ENCODE measurements at places on chromosomes 12 and 14. TPM values are rescaled to one million over a fixed set of nuclear protein-coding genes. Genes with fewer than 3 reads are reported as not detected.

The AQP6 gene
- 7.3 TPM for polyA plus RNA-seq

The B4GALNT1 gene
- 45.7 TPM for polyA plus RNA-seq

The PRPH gene
- 341 TPM for polyA plus RNA-seq

The FSCB gene
- polyA plus RNA-seq = 0.06 TPM

The ENDOU gene
- polyA plus RNA-seq = 0.32 TPM

The LRRK2 gene
- polyA plus RNA-seq = 33.9 TPM

The TAS2R14 gene
- polyA plus RNA-seq = 5.3 TPM

The PROX2 gene
- polyA plus RNA-seq = 3.9 TPM

The NR1H4 gene
- 0.48 TPM for polyA plus RNA-seq

- DNase-seq = no peak
Measured at GRCh38 chr12:2751686-2752085, 43.1 kb upstream of the FKBP4 start.

GRCh38 chr12:118773956-118774723 lies 207.2 kb upstream of the SRRM4 start:
- peak; percentile 78 for DNase-seq

GRCh38 chr14:91380610-91381371 lies 36.8 kb downstream of the CCDC88C start:
- peak; percentile 93 for DNase-seq

- DNase-seq = no peak
Measured at GRCh38 chr12:113479590-113480335, 8.1 kb upstream of the LHX5 start.

- peak; percentile 25 for DNase-seq
Measured at GRCh38 chr14:35374263-35374712, 30.3 kb downstream of the NFKBIA start.

DNA sequence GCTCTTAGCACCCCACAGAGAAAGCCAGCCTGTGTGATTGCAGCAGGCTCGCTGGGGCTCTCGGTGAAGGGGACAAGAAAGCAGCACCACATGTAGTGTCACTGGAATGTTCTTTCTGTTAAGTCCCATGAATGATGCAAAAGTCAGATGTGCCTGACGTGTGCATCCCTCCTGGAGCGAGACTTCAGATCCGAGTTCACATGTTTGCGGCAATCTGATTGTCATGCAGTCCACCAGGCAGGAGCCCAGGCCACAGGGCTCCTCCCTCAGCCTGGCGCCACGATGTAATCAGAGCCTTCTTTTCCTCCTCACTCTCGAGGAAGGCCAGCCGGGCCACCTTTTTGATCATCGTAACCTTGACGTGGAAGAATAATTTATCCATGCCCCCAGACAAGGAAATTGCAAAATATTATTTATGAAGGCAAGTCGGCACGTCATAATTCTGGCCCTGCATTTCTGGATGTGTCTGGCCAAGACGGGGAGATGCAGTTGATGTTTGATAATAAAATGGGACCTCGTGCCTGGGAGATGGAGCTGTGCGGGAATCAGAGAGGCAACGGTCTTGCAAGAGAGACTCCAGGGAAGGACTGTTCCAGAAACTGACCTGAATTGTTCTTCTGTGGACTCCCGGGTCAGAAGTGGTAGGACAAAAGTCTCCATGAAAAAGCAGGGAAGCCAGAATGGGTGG lies 214.6 kb downstream of the PHETA1 start:
- DNase-seq = peak; percentile 34

DNA sequence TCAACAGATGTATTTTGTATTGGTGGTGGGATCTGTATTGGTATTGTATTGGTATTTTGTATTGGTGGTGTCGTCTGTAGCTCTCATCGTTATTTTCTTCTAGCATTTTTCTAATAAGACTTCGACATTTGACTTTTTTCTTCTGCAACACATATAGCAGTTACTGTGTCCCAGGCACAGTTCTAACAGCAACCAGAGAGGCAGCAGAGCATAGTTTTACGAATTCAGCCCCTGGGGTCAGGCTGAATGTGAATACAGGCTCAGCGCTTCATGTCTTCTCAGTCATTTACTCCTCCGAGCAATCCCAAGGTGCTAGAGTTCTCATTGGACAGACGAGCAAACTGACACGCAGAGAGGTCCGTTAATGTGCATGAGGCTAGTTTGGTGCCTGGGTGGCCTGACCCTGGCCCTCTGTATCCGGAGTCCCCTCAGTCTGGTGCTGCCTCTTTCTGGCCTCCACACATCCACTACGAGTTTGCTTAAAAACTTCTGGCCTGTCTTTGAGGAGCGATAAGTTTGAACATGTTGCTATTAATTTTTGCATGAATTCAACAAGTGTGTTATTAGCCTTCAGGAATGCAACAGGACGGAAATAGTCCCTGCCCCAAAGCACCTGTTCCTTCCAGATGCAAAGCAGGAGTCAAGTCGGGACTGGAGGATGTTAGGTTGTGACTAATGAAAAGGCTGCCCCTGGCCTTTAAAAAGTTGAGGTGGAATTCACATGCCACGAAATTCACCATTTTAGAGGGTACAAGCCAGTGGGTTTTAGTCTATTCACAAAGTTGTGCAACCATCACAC lies 87.0 kb downstream of the GLT1D1 start:
- no peak for DNase-seq

DNA sequence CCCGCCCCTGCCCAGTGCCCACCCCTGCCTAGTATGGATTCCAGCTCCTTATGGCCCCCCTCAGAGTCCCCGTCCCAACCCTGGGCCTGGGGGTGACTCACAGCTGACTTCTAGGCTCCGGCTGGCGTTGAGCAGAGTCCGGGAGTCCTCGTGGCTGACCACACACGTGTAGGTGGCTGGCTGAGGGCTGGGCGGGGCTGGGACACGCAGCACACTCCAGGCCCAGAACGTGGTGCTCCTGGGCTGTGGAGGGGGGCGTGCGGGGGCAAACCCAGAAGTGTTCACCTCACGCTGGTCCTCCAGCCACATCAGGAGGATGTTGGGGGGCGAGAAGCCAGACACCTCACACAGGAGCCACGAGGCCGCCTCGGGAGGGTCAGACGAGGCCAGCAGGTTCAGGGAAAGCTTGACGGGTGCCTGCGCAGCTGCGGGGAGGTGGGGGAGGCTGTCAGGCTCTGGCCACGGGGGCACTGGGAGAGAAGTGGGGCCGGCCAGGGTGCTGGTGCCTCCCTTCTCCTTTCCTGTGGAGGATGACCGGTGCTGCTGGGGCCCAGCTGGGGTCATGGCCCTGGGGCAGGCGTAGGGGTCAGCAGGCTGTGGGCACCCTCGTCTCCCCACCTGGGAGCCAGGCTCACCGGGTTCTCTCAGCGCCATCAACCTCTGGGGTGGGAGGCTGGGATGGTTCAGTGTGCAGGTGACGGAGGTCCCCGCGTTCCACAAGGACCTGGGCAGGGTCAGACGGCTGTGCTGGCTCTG lies 314.1 kb downstream of the TMEM121 start:
- no peak for DNase-seq

GRCh38 chr12:106359646-106360399 lies 2.3 kb downstream of the POLR3B start:
- no peak for DNase-seq

DNA sequence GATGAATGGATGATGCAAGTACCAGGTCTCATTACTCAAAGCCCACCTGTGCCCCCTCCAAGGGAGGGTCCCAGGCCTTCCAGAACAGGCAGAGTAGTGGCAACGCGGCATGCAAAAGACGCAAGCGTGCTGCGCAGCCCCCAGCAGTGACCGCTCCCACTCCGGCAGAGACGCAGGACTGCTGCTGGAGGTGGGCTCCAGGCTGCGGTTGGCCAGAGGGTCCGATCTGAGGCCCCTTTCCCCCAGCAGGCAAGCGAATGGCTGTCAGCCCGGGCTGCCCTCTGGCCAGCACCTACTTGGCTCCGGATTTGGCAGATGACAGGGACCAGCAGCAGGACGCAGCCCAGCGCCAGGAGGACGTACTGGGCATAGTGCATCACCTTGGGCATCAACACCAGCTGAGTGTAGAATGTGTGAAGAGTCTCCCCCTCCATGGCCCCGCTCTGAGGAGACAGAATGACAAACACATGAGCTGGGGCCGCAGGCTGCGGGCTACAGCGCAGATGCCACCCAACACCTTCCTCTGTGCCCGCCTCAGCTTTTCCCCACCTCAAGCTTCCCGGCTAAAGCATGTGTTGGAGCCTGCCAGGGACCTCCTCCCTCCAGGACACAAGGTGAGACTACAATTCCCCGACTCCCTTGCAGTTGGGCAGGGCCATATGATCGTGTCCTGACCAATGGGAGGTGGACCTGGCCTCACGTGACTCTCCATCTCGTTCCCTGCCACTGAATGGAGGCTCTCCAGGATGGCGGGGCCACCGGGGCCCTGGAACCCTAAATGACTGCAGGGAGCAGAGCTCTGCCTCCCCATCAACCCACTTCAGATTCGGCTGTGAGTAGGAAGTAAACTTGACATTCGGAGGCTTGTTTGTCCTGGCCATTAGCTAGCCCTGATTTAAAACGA lies 77.4 kb downstream of the SCARB1 start:
- peak; percentile 97 for DNase-seq

GRCh38 chr14:50007123-50007903 lies 109.1 kb downstream of the VCPKMT start:
- no peak for DNase-seq

GRCh38 chr12:72872238-72872887 lies 600.2 kb downstream of the TRHDE start:
- no peak for DNase-seq

- DNase-seq = no peak
Measured at GRCh38 chr12:46722394-46723185, 103.2 kb downstream of the SLC38A4 start.

GRCh38 chr12:91272461-91273063 lies 89.9 kb upstream of the DCN start:
- DNase-seq = peak; percentile 53

DNA sequence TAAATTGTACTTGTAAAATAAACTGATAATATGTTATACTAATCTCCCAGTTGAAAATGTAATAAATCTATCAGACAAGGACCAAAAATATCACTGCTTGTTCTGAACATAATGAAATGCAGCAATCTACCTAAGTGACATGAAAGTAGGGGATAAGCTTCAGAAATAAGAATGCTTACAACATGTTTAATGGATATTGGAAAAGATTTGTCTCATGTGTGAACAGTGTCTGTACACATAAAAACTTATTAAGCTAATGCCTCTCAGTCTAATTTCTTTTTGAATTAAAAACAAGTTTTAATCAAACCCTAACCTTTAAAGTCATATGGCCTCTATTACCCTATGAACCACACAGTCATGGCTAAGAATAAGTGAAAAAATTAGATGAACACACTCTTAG lies 465.3 kb downstream of the MDGA2 start:
- DNase-seq = no peak

GRCh38 chr12:97452230-97452629 lies 10.4 kb upstream of the RMST start:
- no peak for DNase-seq

GRCh38 chr12:131121705-131122405 lies 168.1 kb downstream of the ADGRD1 start:
- DNase-seq = no peak

DNA sequence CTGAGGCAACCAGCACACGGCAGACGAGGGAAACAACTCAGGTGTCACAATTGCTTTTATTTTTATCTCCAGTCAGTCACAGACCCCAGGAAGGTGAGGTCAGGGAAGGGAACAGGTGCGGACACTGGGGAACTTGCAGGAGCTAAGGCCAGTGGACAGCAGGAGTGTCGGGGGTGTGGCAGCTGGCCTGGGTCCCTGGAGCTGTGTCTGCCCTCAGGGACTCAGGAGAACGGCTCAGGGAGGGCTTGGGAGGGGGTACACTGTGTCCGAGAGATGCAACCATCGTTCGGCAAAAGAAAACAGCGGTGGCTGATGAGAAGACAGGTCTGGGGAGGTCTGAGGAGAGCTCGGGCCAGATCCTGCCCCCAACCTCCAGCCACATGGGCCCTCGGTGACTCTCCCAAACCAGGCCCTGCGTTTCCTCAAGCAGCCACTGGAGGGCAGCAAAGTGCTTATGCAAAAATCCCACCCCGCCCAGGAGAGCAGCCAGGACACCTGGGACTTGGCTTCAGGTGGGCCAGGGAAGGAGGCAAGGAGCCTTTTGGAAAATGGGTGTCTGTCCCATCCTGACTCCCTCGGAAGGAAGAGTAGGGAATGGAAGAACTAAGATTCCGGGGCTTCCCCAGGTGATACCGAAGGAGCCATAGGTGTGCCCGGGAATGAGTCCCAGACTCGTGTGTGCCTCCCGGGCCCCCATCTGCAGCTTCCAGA lies 24.1 kb upstream of the BCDIN3D start:
- no peak for DNase-seq

GRCh38 chr14:104858811-104859426 lies 6.1 kb upstream of the CEP170B start:
- DNase-seq = no peak

GRCh38 chr12:2250797-2251196 lies 198.0 kb downstream of the CACNA1C start:
- DNase-seq = no peak

- no peak for DNase-seq
Measured at GRCh38 chr12:106018286-106018685, 120.5 kb downstream of the NUAK1 start.

- DNase-seq = no peak
Measured at GRCh38 chr12:59030415-59030814, 110.1 kb upstream of the LRIG3 start.

- no peak for DNase-seq
Measured at GRCh38 chr14:68412505-68413465, 380.1 kb downstream of the ZFP36L1 start.

- no peak for DNase-seq
Measured at GRCh38 chr12:2354151-2354991, 301.6 kb downstream of the CACNA1C start.

GRCh38 chr14:36981832-36982529 lies 190.4 kb downstream of the SLC25A21 start:
- no peak for DNase-seq

- no peak for DNase-seq
Measured at GRCh38 chr12:124408822-124409517, 114.1 kb downstream of the RFLNA start.

GRCh38 chr12:57549909-57550640 lies at the start of gene KIF5A:
TSS of gene KIF5A (plus strand) at chr12:57550044. CDS start at chr12:57550272, 228 bp downstream.
- no peak for DNase-seq

DNA sequence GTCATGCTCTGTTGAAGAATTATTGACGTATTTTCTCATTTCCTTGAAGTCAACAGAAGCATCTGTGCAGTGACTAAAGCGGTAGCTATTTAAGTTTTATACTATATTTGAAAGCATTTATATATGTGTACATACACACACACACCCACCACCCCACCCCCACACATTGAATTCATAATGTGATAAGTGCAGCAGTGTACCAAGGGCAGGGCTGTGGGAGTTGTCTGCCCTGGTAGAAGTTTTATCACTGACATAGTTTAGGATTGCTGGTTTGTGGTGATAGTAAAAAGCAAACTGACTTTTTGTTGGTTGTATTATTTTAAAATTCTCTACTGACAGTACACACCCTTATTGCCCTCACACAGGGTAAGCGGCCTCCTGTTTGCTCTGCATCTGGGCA lies 39.1 kb downstream of the GAS2L3 start:
- DNase-seq = no peak

GRCh38 chr12:54038871-54039414 lies 6.1 kb downstream of the HOXC5 start:
- no peak for DNase-seq

GRCh38 chr12:115990241-115990640 lies 287.3 kb downstream of the MED13L start:
- DNase-seq = no peak

GRCh38 chr12:43105426-43105981 lies 446.5 kb downstream of the ADAMTS20 start:
- no peak for DNase-seq

Measured in spinal cord (tissue), 10 donors.